Posterior vena cava (tissue), 2 donors: ENCODE measurements at places on chromosomes 5 and 9.

- peak; percentile 45 for DNase-seq
Observed at GRCh38 chr5:178766936-178767912, 36.8 kb upstream of the ZNF354A start.

DNA sequence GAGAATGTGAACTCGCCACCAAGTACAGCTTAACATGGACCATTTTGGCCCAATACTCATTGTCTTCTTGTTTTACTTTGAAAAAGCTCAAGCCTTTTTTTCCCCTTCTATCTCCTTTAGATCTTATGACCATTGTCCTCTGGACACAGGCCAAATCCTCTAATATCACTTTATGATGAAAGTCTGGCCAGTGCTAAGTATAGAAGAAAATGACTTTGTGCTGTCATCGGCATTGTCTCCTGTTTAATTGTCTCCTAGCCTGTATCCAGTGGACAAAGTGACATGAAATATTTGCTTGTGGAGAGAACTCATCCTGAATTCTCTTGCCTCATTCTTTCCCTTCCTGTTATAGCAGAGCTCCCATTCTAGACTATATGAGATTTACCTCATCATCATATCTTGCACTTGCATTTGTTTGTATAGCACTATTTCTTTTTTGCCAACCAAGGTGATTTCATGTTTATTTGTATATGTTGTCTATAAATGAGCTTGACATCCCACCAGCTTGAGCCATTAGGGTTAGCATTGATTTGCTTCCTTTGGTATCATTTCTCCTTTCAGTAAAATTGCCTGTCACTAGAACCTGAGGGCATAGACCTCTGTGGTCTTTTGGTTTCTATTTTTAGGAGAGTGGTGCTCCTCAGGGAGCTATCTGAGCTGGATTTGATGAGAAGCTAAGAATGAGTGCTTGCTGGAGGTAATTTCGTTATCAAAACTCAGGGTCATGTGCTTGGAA lies 18.8 kb upstream of the TNFAIP8 start:
- DNase-seq, result no peak

DNA sequence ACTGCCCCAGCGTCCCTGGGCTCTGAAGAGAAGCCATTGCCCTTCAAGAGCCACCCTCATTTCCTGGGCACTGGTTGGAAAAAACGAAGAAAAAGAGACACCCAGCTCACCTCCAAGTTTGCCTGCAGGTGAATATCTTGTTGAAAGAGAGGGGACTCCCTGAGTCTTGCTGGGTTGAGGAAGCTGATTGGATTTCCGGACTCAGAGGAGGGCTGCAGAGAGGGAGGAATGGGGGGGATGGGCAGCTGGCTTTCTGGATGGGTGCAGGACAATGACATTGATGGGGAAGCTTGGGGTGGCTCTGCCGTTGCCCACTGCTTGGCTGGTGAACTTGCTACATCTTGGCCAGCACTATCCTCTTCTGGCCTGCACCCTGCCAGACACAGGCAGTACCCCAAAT lies 31.0 kb upstream of the IER5L start:
- no peak for DNase-seq

GRCh38 chr5:16364910-16365309 lies 100.7 kb downstream of the ZNF622 start:
- DNase-seq, result no peak

- DNase-seq, result no peak
Observed at GRCh38 chr9:123434619-123435240, 78.7 kb downstream of the CRB2 start.

- no peak for DNase-seq
Observed at GRCh38 chr9:134778841-134779411, 101.7 kb upstream of the FCN2 start.

- DNase-seq, result no peak
Observed at GRCh38 chr9:68705531-68706362, 707 bp downstream of the PIP5K1B start.

DNA sequence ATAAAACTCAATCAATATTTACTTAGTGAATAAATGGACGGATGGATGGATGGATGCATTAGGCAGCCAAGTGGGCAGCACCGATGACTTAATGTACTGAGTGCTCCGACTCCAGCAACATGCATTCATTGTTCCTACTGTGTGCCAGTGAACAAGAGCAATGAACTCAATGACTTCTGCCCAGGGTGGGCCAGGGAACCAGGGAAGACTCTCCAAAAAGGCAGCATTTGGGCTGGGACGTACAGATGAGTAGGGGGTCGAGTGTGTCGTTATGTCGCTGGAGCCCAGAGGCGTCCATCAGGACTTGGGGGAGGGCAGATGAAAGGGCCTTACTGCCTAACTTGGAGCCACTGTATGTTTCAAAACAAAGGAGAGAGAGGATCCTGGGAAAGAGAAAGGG lies 126.4 kb downstream of the KCNIP1 start:
- no peak for DNase-seq

DNA sequence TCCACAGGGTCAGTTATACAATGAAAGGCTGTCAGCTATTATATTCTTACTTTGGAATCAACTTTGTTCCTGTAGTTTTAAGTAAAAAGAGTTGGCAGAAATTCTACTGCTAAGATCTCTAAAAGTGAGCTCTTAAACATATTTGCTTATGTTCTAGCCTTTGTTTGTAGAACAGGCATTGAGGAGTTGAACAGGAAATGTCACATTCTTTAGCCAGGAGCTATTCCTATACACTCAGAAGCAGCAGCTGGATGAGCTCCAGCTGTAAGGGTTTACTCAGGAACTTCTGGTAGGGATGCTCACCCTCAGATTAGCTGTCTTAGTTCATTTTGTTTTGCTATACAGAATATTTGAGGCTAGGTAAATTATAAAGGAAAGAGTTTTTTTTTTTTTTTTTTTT lies 22.4 kb upstream of the SPINK14 start:
- no peak for DNase-seq

DNA sequence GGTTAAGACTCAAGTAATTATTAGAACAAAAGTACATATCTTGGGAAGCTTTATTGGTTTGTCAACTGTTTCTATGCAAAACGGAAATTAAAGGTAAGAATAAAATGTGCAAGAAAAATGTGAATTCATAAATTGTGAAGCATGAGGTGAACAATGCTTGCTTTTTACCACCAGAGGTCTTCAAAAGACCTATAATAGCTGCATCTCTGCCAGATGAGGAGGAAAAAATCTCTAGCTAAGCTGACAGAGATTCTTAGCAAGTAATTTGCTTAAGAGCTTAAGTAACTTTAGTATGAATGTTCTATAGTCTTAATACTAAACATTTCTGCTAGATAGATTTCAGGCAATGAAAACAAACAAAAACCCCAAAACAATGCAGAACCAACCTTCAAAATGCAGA lies 54.1 kb downstream of the MRPS30 start:
- no peak for DNase-seq

GRCh38 chr5:25459082-25459481 lies 814.3 kb upstream of the CDH10 start:
- no peak for DNase-seq

GRCh38 chr9:30197954-30198353 lies 2186.5 kb upstream of the ACO1 start:
- no peak for DNase-seq

DNA sequence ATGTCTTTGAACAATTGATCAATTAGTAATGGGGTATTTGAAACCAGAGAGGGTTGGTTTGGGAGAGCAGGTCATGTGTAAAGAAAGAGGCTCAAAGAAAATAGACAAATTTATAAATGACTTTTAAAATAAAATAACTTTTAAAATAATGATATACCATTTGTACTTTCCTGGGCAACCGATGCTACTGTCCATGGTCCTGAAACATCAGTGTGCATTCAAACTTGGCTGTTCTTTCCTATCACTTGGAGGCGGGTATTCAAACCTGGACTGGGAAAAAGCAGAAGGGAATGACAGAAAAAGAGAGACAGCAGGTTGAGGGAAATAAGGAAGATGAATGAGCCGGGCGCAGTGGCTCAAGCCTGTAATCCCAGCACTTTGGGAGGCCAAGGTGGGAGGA lies 1446.4 kb upstream of the WWC1 start:
- no peak for DNase-seq

DNA sequence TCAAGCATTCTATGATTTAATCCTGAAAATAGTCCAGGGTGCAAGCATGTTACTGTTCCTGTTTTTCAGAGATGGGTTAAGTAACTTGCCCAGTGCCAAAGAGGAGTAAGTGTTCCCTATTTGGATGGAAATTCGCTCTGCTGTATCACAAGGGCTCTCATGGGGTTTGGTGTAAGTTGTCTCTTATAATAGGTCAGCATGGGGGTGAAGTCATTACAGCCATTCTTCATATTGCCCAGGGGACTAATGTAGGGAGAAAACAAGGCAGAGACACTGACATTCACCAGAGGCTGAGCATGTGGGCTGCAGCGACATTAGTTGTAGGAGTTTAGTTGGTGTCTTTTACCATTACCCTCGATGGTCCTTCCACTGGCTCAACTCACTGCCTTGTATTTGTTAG lies 142.1 kb upstream of the GLRA1 start:
- DNase-seq, result no peak
